ENCODE measurements at places on chromosomes 2 and 18. TPM values are rescaled to one million over a fixed set of nuclear protein-coding genes. Genes with fewer than 3 reads are reported as not detected.

GRCh38 chr2:64296695-64297346 lies 152.6 kb upstream of the PELI1 start:
- no peak for DNase-seq

DNA sequence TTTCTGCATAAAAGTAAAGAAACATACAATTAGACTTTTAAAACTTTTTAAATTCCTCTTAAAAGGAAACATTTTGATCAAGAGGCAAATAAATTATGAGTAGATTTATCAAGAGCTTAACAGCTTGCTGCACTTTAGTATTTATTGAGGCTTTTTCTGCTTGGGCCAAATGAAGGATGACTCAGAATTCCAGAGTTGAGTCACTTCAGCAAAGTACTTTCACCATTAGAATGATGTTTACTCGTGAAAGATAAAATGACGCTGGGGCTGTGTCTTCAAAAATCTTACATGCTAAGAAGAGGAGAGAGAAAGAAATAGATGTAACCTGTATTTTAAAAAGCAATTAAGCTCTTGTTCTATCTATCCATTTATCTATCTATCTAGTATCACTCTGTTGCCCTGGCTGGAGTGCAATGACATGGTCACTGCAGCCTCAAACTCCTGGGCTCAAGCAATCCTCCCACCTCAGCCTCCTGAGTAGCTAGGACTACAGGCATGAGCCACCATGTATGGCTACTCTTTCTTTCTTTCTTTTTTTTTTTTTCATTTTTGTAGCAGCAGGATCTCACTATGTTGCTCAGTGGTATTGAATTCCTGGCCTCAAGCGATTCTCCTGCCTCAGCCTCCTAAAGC lies 75.3 kb upstream of the RIOK3 start:
- DNase-seq = peak; percentile 77

DNA sequence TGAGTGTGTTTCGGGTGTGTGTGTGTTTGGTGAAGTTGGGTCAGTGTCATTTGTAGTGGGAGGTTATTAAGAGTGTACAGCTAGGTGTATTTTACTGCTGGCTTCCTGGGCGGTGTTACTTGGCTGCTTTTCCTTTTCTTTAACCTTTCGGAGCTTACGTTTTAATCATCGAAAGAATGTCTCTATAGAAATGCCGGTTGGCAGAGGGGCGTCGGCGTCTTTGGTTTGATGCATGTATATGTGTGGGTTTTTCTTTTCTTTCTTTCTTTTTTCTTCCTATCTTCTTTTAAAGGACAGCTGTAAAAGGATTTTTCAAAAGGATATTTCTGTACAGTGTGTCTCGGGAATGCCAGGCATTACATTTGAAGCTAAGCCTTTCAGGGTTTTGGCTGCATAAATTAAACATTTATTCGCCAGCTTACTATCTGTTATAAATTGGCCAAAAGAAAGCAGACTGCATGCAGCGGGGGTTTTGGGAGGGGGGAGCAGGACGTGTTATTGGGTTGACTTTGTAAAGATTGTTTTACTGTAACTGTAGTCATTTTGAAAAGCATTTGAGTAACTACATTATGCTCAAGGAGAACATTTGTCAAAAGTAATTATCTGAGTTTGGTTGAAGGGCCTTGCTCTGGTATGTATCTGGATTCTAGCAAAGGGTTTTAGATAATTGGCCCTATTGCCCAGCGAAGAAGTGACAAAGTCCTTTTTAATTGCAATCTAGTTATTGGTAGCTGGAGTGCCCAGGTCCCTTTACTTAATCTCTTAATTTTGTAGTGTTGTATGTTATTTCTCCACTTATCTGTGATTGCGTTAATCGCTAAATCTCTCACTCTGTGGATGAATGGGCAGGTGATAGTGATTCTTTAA lies 1.6 kb downstream of the ASXL3 start:
- no peak for DNase-seq

- no peak for DNase-seq
Observed at GRCh38 chr18:32683044-32683443, 89.8 kb downstream of the KLHL14 start.

DNA sequence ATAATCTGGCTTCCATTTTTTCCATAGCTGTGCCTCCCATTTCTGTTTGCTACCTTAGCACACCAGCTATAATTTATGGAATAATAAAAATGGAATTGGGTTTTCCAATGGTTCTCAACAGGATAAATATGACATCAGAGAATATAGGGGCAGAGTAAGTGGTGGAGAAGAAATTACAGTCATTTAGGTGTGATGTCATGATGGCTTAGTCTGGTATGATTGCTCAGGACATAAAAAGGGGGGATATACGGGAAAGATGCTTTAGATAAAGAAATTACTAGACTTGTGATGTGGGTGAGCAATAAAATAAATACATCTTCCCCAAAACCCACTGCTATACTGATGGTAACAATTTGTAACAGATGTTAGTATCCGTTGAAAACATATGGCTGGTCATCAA lies 21.6 kb upstream of the KIF5C start:
- no peak for DNase-seq

DNA sequence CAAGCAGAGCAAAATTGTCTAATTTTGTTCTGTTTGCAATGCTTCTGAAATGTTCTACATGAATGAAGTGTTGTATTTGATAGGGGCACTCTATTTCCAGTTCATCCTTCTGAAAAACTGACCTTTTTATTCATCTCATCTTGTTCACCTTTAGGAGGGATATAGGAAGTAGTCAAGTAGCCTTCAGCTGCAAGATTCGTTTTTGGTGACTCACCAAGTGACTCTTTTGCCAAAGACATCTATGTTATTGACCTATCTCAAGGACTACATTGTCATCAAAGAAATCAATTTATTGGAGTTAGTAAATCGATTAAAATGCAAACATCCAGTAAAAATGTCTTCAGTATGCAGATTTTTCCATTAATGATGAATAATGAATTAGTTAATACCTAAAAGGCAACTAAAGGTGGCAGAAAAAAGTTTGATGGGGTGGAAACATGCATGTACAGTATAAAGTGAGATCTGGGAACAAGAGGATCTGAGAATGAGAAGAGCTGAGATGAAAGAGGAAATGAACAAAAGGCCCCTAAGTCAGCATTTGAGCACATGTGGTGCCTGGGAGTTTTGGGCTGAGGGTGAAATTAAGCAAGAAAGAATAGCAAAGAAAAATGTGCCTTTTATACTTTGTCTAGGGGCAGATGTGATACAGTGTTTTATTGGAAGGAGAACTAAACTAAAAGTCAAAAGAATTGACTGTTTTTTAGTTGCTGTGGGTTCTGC lies 255.1 kb upstream of the LINC00305 start:
- DNase-seq = no peak

GRCh38 chr2:240990266-240990529 lies 8.2 kb upstream of the SNED1 start:
- DNase-seq = no peak

- DNase-seq = peak; percentile 85
Observed at GRCh38 chr2:55887901-55888624, 35.5 kb downstream of the EFEMP1 start.

GRCh38 chr2:12259493-12259892 lies 457.2 kb upstream of the TRIB2 start:
- no peak for DNase-seq

GRCh38 chr18:519019-519879 lies 18.7 kb upstream of the COLEC12 start:
- no peak for DNase-seq

- no peak for DNase-seq
Observed at GRCh38 chr18:58166278-58166844, 122.3 kb downstream of the NEDD4L start.

- peak; percentile 18 for DNase-seq
Observed at GRCh38 chr18:67608615-67609273, 92.2 kb upstream of the DSEL start.

- DNase-seq = no peak
Observed at GRCh38 chr2:161625996-161626395, 1.8 kb downstream of the SLC4A10 start.

DNA sequence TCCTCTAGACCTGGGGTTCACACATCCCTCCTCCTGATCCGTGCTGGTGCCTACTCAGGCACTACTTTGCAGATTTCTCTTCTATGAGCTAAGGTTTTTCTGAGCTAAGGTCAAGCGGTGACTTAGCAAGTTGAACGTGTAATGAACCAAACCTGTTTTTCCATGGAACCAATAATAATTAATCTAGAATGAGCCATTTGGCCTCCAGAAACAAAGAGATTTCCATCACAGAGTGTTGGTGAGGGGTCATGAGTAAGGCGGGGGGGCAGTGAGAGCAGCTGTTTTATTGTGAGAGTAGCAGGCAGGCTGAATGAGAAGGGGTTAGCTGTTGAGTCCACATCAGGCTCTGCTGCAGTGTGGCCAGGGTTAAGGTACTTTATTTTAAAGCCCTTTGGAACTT lies 112.0 kb upstream of the FOSL2 start:
- no peak for DNase-seq

DNA sequence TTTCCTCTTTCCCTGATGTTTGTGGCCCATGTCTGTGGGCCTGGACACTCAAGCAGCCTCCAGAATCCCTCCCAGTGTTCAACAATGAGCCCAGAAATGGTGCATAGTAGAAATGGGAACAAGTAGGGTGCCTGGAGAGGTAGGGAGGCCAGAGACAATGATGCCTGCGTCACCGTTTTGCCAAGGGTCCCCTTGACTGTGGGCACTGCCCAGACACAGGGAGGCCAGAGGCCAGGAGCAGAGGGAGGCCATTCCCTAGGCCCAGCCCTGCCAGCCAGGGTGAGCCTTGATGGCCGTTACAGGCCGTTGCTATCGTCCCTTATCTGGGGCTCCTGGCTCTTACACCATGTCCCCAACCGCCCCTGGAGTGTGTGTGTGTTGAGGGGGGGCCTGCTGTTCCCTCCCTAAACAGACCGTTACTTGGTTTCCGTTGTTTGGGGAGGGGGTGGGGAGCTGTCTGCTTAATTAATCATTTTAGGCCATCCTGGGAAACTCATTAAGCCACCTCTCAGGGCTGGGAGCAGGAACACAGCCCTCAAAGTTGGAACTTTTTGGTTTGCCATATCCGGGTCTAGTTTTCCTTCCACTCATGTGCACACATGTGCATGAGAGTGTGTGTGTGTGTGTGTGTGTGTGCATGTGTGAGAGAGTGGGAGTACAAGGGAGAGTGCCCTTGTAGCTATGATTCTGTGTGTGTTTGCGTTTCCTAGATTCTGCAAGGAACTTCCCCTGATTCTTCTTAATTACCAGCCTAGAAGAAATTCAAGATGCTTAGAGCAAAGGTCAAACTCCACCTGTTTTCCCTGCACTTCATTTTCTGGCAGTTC lies 135.2 kb upstream of the HAAO start:
- no peak for DNase-seq

- DNase-seq = peak; percentile 62
Observed at GRCh38 chr2:108959401-108959800, 29.6 kb downstream of the EDAR start.

- DNase-seq = peak; percentile 72
Observed at GRCh38 chr18:46068763-46069162, 3.3 kb downstream of the PSTPIP2 start.

- no peak for DNase-seq
Observed at GRCh38 chr18:37161491-37161890, 332.6 kb downstream of the KIAA1328 start.

- DNase-seq = peak; percentile 56
Observed at GRCh38 chr2:21361957-21362486, 238.3 kb downstream of the TDRD15 start.

- no peak for DNase-seq
Observed at GRCh38 chr2:230827774-230828271, 36.9 kb upstream of the ITM2C start.

GRCh38 chr2:179746981-179747380 lies 114.4 kb downstream of the ZNF385B start:
- no peak for DNase-seq

DNA sequence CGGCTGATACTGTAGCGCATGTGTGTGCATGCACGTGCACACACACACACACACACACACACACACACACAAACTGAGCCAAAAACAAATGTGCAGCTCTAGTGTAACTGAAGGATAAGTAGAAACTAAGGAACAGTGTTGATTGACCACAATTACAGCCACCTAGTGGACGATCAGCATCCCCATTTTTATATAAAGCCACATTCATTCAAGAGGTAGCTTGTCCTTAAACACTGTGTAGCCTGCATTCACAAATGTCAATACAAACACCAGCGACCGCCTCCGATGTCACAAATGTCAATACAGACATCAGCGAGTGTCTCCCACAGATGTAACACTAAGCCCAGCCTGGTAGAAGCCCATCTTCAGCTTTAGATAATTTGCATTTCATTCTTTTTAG lies 167.4 kb downstream of the PTGR3 start:
- DNase-seq = peak; percentile 36

DNA sequence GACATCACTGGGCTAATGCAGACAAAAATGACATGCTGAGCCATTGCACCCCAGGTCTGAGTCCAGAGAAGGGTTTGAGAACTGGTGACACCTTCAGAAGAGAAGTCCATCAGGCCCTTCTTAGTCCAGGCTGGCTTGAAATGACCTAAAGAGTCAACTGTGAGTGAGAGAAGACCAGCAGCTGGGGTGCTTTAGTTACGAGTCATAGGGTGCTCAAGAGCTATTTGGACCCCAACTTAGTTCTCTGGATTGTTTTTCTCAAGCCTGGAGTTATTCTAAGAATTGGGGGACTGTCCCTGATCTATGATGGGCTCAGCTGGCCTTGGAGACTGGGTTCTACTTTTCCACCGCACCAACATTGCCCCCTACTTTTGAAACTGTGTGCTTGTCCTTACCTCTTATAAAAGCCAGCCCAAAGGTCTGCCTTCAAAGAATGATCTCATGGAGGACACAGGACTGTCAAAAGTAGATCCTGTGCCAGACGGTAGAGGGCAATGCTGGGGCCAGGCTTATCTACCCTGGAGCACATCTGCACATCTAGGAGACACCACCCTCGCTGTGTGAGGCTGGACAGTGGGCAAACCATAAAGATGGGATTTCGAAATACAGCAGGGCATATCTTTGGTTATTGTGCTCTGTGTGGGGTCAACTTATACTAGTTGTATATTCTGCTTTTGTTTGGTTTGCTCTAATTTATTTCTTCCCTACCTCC lies 333.0 kb upstream of the SLC14A2 start:
- peak; percentile 30 for DNase-seq

DNA sequence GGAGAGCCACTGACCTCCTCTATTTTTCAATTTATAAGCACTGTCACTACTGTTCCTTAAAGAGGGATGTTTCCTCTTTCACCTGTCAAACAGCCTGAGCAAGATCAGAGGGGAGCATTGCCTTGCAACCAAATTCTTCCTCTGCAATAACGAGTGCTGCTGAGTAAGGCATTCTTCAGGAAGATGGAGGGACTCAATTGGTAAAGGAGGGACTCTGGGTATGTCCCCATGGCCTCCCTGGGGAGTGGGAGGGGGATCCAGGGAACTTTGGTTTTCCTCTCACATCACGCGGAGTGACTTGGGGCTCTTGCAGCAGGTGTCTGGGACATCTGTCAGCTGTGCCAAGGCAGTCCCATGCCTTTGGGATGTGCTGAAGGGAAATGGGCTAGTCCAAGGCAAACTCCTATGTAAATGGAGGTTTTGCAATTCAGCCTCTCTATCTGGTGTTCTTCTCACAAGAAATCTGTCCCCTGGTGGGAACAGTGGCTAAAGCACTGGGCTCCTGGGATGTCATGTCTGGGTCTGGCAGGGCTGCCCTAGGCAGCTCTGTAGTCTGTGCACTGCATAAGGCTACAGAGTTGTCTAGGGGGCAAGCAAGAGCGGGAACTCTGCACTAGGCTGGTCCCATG lies 14.4 kb upstream of the HES6 start:
- no peak for DNase-seq

The CFAP65 gene
- not detected for total RNA-seq

The HOXD13 gene
- not detected for total RNA-seq

The CYS1 gene
- total RNA-seq = not detected

The PLEK gene
- total RNA-seq = not detected

The PLCD4 gene
- 0.40 TPM for total RNA-seq

The CKAP2L gene
- 21.6 TPM for total RNA-seq

The MAIP1 gene
- 17.7 TPM for total RNA-seq

The IL36A gene
- total RNA-seq = not detected
